NCI-H82 (cell line): ENCODE measurements at places on chromosomes 1 and 21.
A peak's percentile ranks its signal among the peaks of the same experiment; 100 is the strongest.

- DNase-seq = no peak
These were observed 31.0 kb downstream of the IL12RB2 start for GRCh38 chr1:67338642-67339041.

- DNase-seq = no peak
These were observed 447 bp downstream of the TTC34 start for GRCh38 chr1:2801046-2801445.

DNA sequence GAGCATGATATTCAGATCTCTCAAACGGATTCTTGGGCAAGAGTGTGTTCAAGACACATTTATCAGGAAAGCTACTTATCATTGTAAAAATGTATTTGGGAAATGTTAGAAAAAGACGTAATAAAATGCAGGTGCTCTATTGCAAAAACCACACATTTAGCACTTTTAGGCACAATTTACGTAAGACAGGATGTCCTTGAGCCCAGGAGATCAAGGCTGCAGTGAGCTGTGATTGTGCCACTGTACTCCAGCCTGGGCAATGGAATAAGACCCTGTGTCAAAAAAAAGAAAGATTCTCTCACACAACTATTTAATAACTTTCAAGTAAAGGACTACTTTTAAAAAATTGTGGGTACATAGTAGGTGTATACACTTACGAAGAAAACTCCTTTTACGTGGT lies 18.4 kb downstream of the SLC25A33 start:
- no peak for DNase-seq

DNA sequence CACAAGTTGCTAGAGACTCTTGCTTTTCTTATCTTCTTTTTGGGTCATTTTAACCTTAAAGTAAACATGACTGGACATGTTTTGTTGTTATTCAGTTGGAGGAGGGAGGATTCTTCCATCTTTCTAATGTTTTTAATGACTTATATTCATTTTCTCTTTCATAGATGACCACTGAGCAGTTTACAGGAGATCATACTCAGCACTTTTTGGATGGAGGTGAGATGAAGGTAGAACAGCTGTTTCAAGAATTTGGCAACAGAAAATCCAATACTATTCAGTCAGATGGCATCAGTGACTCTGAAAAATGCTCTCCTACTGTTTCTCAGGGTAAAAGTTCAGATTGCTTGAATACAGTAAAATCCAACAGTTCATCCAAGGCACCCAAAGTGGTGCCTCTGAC lies 11.9 kb downstream of the DYRK3 start:
- no peak for DNase-seq

- DNase-seq = no peak
These were observed 225.8 kb upstream of the PROX1 start for GRCh38 chr1:213761845-213762407.

DNA sequence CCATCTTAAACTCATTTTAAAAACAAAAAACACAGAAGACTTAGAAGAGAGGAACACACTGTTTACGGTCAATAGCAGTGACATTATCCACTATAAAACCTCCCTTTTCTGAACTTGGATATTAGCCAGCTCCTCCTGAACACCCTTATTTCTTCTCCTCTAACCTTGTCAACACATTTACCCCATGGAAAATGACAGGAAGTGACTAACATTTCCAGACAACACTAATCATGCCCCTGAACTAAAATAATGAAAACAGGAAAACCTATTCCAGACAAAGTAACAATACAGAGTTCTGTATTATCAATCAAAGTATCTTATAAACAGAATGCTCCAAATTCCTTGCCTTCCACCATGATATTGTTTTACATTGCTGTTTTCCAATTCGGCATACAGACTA lies 45.3 kb downstream of the PALMD start:
- DNase-seq = no peak

GRCh38 chr1:13728091-13728715 lies 28.2 kb downstream of the PRDM2 start:
- DNase-seq = peak; percentile 50

DNA sequence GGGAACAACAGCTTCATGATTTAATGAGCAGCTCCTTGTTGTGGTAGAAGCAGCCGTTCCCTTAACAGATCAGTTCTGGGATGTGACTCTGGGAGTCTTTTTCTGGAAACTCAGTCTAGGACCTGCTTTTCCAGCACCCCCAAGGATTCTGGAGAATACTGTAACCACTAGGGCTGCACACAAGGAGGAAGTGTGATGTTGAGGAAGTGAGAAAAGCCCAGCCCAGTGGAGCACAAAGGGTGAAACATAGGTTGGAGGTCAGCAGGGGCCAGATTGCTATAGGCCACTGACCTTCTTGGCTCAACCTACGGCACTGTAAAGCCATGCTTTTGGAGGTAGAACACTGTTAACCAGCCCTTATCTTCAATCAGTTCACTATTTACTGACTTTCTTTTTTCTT lies 10.1 kb upstream of the PLA2G5 start:
- no peak for DNase-seq

GRCh38 chr1:119634016-119634415 lies 14.1 kb downstream of the ZNF697 start:
- DNase-seq = no peak

DNA sequence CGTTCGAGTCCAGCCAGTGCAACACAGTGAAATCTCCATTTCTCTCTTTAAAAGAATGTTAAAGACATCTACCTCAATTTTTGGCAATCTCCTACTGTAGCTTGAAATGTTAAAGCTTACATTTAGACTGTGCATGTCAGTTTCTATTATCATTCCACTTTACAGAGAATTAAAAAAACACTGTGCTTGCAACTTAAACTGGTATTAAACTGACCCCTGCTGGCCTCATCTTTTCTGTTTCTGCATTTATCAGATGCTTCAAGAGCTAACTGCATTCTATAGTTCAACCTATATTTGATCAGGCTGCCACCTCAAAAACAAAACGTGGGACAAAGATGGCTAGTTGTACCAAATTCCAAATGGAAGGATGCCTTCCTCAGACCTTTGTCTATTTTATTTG lies 226.5 kb downstream of the SMYD3 start:
- peak; percentile 30 for DNase-seq

GRCh38 chr1:229203030-229203751 lies 67.7 kb upstream of the RAB4A start:
- peak; percentile 80 for DNase-seq

DNA sequence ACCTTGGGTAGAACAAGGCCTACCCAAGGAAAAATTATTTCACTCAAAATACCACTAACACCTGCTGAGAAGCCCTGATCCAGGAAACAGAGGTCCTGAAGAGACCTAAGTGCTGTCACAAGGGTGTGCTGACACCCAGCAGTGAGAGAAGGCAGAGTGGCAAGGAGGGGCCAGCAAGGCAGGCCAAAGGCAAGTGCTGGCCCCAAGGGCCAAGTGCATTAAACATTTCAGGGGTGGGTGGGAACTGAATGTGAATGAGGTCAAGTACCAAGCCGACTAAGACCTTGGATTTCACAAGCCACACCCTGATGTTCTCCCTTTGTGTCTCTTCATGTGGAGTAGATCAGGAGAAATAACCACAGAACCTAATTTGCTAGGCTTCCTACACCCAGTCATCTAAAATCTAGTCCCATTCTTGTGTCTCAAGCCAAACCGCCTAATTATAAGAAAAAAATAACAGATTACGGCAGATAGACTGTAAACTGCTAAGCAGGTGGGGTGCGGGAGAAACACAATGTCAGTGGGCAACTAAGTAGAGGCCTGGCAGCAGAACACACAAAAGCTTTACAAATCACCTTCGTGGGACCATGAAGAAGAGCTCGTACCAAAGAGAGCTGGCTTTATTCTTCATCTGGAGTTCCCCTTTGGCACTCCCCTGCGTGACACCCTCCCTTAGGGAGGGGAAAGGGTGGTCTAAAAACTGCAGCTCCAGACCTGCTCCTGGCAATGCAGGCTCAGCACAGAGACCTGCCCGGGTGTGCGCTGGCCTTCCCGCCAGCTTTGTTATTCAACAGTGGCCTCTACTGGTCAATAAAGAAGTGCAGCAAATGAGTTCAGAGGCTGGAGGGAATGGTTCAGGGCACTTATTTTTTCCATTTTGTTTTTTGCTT lies 8.7 kb downstream of the UBE2G2 start:
- peak; percentile 76 for DNase-seq

DNA sequence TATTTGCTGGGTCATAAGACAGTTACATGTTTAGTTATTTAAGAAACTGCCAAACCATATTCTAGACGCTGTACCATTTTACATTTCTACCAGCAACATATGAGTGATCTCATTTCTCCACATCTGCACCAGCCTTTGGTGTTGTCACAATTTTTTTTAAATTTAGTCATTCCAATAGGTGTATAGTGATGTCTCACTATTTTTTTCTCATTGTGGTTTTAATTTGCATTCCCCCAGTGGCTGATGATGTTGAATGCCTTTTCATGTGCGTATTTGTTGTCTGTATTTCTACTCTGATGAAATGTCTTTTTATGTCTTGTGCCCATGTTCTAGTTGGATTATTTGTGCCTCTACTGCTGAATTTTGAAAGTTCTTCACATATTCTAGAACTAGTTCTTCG lies 38.4 kb downstream of the NFASC start:
- DNase-seq = no peak

GRCh38 chr1:185404907-185405568 lies 88.0 kb upstream of the IVNS1ABP start:
- DNase-seq = no peak

DNA sequence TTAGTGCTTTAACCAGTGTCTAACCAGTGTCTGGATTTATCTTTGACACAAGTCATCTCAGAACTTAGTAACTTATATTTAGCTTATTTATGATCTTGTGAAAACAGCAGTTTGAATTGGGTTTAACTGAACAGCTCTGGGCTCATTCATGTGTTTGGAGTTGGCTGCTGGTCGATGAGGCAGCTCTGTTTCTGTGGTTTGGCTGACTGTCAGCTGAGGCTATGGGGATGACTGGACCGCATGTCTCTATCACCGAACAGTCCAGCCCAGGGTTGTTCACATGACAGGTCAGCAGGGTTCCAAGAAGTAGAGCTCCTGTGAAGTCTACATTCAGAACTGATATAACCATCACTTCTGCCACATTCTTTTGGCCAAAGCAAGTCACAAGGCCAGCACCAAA lies 29.1 kb upstream of the C21orf91 start:
- no peak for DNase-seq

- no peak for DNase-seq
These were observed 409.2 kb downstream of the USH2A start for GRCh38 chr1:216014086-216014485.

DNA sequence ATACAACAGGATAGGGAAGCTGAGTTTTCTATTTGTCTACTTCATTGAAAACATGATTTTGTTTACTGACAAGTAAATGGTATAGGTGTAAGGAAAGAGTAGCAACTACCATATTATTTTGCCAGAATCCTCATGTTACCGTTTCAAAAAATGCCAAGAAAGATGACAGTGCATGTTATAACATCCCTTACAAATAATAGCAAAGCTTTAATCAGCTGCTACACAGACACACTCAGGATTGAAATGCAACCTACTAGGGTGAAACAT lies 331.5 kb downstream of the CHRM3 start:
- no peak for DNase-seq

GRCh38 chr1:221905802-221906201 lies 163.9 kb upstream of the DUSP10 start:
- DNase-seq = no peak

- peak; percentile 86 for DNase-seq
These were observed 9.8 kb downstream of the SLC30A2 start for GRCh38 chr1:26035959-26036755.

- DNase-seq = no peak
These were observed 41.8 kb downstream of the PHC2 start for GRCh38 chr1:33388805-33389771.

DNA sequence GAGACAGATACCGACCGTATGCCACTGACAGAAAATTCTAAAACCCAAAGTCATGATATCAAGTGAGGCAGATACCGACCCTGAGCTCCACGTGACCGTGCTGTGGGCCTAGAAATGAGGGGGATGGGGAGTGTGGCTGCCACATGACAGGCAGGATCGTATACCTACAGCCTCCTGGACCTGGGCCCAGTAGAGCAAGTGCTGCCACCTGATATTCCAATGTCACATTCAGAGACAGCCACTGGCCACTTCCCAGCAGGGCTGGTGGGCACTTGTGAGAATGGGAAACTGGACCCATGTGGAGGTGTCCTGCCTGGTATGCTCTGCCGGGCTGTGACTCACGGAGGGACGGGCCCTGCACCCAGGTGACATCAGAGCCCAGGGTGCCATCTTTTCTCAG lies 44.6 kb upstream of the CLDN14 start:
- DNase-seq = no peak

GRCh38 chr21:40547906-40548513 lies 298.9 kb downstream of the DSCAM start:
- DNase-seq = peak; percentile 89

- DNase-seq = peak; percentile 41
These were observed 4.8 kb upstream of the CTRC start for GRCh38 chr1:15433471-15433870.

DNA sequence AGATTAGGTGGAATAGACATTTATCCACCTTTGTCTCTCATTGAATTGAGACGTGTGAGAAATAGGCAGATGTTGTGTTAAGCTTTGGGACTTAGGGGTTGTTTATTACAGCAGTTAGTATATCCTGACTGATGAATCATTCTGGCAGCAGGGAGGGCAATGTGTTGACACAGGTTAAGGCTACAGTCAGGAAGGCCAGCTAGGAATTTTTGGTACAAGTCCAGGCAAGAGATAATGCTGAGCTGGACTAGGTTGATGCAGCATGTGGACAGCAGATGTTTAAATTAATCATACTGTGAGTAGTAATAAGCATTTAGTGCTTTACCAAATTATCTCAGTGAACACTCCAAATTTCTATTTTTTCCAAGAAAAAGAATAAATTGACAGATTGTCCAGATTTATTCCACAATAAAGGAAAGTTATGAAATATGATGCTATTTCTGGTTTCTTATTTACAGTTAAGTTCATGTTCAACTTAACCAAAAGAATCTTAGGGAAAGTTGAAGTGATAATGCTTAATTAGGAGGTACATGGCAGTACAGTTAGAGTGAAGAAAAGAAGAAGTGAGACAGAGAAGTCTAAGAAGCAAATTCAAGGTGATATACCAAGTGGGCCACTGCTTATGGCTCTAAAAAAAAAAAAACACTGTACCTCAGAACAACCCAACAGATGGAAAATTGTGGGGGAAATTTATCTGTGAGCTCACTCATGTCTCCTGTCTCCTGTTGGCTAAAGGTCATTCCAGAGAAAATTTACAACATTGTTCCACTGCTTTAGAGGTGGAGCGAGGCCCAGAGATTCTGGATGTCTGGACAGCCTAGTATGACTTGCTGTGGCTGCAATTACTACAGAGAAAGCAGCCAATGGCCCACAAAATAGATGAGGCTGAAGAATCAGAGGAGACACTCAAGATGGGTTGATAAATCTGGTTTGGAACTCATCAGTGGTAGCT lies 102.7 kb upstream of the C21orf91 start:
- DNase-seq = peak; percentile 90

- peak; percentile 35 for DNase-seq
These were observed 148.0 kb downstream of the PLA2G4A start for GRCh38 chr1:186976700-186977099.

GRCh38 chr1:244920911-244921761 lies 56.8 kb upstream of the HNRNPU start:
- no peak for DNase-seq
